NCI-H526 treated with DMSO at 0.1 percent for 48 hours (cell line): ENCODE measurements at places on chromosomes 13 and 19.

DNA sequence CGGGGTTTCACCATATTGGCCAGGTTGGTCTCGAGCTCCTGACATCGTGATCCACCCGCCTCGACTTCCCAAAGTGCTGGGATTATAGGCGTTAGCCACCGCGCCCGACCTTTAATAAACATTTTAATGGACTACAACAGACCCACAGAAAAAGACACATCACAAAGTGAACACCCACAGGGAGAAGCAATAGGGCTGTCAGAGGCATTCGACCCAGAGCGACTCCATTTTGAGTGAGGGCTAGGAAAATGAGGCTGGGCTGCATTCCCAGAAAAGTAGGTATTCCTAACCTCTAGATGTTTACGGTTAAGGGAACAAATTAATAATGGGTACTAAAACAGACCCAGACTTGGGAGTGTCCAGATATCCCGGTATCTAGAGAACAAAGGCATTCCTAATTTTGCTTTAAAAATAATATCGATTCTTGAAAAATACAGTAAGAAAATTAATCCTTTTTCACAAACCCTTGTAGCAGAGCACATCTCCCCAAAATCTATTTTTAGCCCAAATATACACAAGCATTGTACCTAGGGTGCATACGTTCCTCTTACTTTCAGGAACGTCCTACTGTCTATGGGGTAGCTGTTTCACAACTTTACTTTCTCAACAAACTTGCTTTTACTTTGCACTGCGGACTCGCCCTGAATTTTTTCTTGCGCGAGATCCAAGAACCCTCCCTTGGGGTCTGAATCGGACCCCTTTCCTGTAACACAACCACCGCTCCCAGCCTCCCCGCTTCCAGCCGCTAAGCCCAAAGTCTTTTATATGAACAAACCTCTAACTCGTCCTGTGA lies 811 bp upstream of the ZNF8 start:
- DNase-seq = no peak

- no peak for DNase-seq
These were observed 45.0 kb downstream of the LACC1 start for GRCh38 chr13:43924549-43925245.

DNA sequence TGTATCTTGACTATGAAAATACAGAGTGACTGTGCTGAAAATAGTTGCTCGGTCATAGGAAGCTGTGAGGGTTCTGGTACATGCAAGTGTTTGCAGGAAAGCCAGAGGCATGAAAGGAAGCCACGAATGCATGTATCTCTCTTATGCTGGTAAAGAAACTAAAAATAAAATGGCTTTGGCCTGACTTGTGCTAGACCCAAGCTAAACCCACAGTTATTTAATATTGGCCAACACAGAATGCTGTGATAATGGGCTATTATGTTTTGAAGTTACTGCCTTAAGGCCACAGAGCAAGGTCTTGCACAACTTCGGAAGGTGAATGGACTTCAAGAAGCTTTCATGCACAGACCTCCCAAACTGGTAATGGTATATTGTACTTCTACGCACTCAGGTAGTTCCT lies 518.2 kb upstream of the HTR2A start:
- no peak for DNase-seq

- DNase-seq = no peak
These were observed 276.4 kb downstream of the KLF5 start for GRCh38 chr13:73335210-73335609.

- DNase-seq = no peak
These were observed 1581.3 kb downstream of the EFNB2 start for GRCh38 chr13:104954210-104954609.

DNA sequence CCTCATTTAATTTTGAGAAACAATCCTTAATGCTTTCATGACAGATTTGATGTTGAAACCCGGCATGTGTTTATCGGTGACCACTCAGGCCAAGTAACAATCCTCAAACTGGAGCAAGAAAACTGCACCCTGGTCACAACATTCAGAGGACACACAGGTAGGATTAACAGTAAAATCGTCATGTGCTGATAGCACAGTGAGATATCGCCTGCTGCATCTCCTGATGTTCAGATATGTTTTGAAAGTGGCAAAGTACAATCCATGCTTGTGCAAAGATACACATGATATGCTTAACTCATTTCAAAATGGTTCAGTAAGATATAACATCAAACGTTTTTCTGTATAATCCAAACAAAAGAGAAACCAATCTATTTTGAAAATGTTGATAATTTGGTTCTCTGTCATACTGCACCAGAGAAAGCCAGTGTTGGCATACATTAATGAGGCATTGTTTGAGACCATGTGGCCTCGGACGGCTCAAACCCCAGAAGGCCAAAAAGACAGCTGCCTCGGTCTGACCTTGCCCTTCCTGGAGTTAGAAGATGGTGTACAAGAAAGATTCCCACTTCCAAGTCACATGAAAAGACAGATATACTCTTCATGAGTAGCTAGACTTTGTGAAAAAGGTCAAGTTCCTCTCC lies 76.2 kb downstream of the DHRS12 start:
- DNase-seq = no peak

- peak; percentile 18 for DNase-seq
These were observed at the start of gene ZBTB7A for GRCh38 chr19:4066682-4067395. TSS of gene ZBTB7A (minus strand) at chr19:4066899. CDS start at chr19:4055232, 11,667 bp downstream.

- DNase-seq = no peak
These were observed 16.8 kb upstream of the CELF5 start for GRCh38 chr19:3207461-3208242.

- peak; percentile 34 for DNase-seq
These were observed 191.8 kb upstream of the NBEA start for GRCh38 chr13:34750078-34750931.

GRCh38 chr19:3386447-3387234 lies 20.3 kb downstream of the NFIC start:
- no peak for DNase-seq

GRCh38 chr13:81697826-81698225 lies 1356.9 kb upstream of the SPRY2 start:
- no peak for DNase-seq

GRCh38 chr13:73059460-73060250 lies 850 bp downstream of the KLF5 start:
- peak; percentile 76 for DNase-seq

- DNase-seq = no peak
These were observed 9.2 kb upstream of the ZNF761 start for GRCh38 chr19:53422551-53422950.

- DNase-seq = no peak
These were observed 202.6 kb upstream of the UFM1 start for GRCh38 chr13:38147050-38147449.

- no peak for DNase-seq
These were observed 79.9 kb upstream of the GPC6 start for GRCh38 chr13:93146584-93147297.

GRCh38 chr19:35911173-35911572 lies 3.1 kb upstream of the TYROBP start:
- DNase-seq = no peak

GRCh38 chr13:114236227-114236626 lies 1.5 kb downstream of the CDC16 start:
- no peak for DNase-seq

DNA sequence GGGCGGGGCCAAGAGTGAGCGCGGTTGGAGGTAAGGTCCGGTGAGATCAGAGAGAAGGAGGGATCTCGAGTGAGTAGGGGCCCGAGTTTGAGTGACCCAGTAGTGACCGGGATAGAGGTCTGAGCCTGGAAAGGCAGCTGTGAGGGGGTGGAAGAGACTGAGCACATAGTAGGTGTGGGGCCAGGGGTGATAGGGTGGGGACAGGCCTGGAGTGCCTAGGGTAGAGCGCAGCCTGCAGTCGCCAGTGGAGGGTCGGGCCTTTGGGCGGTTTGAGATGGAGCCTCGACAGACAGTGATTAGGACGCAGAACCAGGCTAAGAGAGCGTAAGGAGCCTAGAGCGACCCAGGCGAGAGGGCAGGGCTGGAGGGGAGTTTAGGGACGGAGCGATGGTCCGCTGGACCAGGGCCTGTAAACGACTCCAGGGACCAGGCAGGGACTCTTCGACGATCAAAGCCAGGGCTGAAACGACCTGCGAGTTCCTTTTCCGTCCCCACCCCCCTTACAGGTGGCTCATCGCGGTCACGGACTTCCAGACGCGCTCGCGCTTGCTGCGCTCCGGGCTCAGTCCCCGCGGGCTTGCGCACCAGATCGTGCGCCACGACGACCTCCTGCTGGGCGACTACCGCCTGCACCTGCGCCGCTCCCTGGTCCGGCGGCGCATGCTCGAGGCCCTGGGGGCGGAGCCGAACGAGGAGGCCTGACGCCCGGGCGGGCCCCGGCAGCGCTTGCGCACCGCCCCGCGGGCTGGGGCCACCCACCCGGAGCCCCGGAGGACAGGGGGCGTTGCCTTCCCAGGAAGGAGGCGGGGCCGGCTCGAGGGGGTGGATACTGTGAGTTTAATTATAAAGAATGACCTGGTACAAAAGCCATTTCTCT lies 9.4 kb downstream of the C19orf81 start:
- DNase-seq = no peak

GRCh38 chr13:83508771-83509301 lies 373.4 kb downstream of the SLITRK1 start:
- DNase-seq = no peak

GRCh38 chr19:49862391-49863253 lies 4.8 kb downstream of the PNKP start:
- DNase-seq = no peak

GRCh38 chr13:39433651-39434050 lies 169.3 kb downstream of the LHFPL6 start:
- no peak for DNase-seq

- no peak for DNase-seq
These were observed 3.2 kb upstream of the POLR2E start for GRCh38 chr19:1098177-1099051.

DNA sequence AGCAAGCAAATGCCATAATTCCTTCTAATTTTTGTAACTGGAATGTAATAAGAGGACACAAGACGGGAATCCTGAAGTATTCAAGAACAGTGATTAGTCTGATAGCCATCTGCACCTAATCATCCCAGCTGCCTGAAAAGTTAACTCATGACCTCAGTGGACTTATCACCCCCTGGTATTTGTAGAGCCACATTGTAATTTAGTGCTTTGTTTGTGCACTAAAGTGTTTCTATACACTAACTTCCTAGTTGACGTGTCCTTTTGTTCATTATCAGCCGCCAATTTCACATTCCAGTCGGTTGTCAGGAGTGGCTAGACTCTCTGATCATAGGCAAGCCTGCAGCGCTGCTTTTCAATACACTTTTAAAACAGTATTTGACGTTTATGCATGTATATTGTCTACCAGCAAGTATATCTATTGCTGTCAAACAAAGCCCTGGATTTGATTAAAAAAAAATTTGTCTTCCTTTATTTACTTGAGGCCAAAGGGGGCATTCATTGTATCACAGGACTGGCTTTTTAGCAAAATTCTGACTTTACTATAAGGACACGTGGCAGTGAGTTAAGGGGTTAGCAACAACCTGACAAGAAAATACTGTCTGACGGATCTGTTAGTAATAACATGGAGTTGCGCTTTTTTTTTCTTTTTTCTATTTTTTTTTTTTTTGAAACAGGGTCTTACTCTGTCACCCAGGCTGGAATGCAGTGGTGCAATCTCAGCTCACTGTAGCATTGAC lies 10.4 kb upstream of the SOX21 start:
- DNase-seq = no peak

DNA sequence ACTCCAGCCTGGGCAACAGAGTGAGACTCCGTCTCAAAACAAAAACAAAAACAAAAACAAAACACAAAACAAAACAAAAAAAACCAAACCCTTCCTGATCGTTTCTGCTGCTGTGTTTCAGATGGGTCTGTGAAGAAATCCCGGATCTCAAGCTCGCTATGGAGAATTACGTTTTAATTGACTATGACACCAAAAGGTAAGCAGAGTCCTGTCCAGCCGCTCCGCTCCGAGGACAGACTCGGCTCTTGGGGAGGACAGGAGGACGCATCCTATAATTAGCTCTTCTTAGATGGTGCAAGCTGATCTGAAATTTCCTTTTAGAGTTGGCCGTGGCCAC lies 22.0 kb downstream of the DOT1L start:
- DNase-seq = no peak

GRCh38 chr13:22128441-22129408 lies 457.9 kb downstream of the FGF9 start:
- DNase-seq = no peak

GRCh38 chr19:16371540-16371986 lies 46.9 kb downstream of the KLF2 start:
- no peak for DNase-seq

- DNase-seq = no peak
These were observed 30.2 kb downstream of the C2CD4C start for GRCh38 chr19:378706-379105.

- DNase-seq = no peak
These were observed 7.4 kb downstream of the SYT3 start for GRCh38 chr19:50632151-50632835.

DNA sequence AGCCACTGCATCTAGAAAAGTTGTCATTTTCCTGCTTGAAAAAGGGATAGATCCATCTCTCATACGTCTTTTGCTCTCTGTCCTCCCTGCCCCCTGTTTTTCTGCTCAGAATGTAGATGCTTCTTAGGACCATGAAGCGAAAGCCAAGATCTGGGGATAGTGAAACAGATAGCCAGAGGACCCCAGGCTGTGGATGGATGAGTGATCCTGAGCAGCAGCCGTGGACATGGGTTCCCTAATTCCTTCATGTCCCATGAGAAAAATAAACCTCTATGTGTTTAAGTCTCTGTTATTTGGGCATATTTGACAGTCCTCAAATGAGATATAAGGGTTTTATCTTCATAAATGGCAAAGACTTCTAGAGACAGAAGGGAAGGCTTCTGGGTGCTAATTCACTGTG lies 12.2 kb upstream of the FFAR2 start:
- no peak for DNase-seq

DNA sequence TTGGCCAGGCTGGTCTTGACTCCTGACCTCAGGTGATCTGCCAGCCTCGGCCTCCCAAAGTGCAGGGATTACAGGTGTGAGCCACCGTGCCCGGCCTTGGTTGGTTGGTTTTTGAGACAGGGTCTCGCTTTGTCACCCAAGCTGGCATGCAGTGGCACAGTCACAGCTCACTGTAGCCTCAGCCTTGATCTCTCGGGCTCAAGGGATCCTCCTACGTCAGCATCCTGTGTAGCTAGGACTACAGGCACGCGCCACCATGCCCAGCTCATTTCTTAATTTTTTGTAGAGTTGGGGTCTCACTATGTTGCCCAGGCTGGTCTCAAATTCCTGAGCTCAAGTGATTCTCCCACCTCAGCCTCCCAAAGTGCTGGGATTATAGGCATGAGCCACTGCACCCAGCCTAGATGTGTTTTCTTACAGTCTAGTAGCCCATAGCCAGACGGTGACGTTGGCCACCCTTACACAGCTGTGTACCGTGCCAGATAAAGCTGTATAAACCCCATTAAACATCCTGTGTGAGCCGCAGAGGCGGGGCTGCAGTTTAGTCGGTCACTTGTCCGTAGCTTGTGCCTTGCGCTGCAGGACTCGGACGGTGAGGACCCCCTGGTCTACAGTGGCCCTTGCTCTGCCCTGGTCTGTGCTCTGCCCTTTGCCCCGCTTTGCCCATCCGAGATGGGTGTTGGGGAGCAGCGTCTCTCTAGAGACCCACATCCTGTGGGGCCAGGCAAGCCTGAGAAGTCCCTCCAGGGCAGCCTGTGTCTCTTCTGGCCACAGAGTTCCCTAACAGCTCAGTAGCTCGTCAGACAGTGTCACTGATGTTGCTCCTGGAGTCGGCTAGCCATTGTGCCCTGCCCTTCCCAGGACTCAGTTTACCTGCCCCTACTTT lies 9.8 kb downstream of the IRF3 start:
- no peak for DNase-seq
